ENCODE measurements at places on chromosomes 1 and 21.
A peak's percentile ranks its signal among the peaks of the same experiment; 100 is the strongest.

- no peak for DNase-seq
Observed at GRCh38 chr1:48493970-48494769, 22.2 kb upstream of the SPATA6 start.

GRCh38 chr1:221711063-221711577, 30.8 kb downstream of the DUSP10 start:
- no peak for DNase-seq

- no peak for DNase-seq
Observed at GRCh38 chr1:233042834-233043233, 92.4 kb downstream of the NTPCR start.

DNA sequence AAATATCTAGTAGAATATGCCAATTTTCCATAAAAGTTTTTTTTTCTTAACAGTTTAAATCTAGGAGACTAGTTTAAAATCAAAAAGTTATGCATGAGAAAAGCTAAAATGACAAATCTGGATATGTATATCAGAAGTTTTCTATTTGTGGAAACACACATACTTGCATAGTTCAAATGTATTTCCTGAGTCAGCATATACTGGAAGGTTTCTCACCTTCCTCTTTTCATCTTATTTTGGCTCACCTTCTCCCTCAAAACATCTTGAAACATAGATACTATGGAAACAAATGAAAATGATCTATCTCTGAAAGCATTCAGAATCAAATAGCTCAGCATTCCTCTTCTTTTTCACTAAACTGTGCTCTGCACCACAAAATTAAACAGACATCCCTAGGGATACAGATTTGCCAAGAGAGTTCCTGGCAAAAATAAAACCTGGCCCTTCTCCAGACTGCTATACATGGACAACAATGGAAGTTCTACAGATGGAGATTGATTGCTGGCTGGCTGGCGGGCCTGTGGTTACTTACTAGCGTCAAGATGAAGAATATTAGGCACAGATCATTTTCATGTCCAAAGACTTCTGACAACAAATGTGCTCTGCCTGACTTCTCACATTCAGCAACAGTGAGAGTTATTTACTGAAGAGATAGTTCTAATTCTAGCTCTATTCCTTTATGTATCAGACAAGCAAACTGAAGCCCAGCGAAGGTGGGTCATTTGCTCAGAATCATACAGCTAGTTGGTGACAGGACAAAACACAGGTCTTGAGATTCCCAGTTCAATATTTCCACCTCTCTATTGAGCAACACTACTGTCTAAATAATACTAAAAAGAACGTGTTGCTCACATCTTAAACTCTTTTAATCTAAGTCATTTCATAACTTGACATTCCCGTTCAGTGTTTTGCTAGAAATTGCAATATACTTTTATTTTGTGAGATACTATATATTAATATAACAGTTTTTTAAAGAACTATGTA, 26.6 kb downstream of the DIPK1A start:
- DNase-seq = no peak

DNA sequence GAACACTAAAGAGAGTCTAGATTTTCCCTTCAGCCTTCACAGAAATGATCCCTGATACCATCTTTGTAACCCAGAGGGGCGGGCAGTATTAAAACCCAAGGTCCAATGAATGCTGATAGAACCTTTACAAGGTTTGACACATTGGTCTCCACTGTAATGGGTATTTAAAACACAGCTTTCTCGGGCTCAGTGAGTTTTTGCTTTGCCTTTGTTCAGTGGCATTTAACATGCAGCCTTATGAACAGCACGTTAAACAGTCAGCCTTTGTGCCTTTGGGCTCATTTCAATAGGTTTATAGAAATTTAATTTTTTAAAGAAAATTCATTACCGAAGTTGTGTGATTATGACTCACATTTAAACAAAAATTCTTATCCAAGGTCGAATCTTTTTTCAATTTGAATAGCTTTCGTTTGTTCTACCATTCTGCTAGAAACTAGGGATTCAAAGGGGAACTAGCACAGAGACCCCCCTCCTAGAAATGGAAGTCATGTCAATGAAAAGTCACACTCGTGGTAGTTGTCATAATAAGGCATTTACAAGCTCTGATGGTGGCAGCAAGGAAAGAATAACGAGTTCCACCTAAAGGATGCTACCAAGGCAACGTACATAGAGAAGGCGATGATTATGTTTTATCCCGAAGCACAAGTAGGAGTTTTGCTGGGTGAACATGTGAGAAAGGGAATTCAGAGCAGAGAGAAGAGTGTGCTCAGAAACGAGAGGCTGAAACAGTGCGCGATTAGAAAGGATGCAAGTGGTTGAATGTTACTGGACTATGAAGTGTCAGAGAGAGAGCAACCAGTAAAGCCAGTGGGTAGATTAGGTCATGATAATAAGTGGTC, 66.2 kb downstream of the SGIP1 start:
- DNase-seq = no peak

DNA sequence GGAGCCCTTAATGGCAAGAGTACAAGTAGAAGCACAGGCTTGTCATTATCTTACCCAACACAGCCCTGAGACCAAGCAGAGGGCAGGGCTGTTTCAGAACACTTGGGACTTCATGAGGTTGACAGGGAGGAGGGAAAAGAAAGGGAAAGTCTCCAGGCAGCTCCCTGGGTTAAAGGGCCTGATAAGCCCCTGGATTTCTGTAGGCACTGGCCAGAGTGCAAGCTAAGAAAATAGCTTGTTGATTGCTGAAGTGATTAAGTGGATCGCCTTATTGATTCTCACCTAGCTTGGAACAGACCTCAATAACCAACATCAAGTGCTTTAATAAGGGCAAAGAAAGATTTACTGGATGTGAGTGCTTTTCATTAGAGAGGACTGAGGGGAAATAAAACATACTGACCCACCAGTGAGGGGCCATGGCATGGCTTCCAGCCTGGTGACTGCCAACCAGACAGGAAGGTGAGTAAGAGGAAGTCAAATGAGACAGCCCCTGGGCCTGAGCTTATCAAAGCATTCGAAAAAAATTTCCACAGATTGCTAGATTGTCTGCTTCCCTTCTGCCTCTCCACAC, 121.4 kb upstream of the NFIA start:
- no peak for DNase-seq

DNA sequence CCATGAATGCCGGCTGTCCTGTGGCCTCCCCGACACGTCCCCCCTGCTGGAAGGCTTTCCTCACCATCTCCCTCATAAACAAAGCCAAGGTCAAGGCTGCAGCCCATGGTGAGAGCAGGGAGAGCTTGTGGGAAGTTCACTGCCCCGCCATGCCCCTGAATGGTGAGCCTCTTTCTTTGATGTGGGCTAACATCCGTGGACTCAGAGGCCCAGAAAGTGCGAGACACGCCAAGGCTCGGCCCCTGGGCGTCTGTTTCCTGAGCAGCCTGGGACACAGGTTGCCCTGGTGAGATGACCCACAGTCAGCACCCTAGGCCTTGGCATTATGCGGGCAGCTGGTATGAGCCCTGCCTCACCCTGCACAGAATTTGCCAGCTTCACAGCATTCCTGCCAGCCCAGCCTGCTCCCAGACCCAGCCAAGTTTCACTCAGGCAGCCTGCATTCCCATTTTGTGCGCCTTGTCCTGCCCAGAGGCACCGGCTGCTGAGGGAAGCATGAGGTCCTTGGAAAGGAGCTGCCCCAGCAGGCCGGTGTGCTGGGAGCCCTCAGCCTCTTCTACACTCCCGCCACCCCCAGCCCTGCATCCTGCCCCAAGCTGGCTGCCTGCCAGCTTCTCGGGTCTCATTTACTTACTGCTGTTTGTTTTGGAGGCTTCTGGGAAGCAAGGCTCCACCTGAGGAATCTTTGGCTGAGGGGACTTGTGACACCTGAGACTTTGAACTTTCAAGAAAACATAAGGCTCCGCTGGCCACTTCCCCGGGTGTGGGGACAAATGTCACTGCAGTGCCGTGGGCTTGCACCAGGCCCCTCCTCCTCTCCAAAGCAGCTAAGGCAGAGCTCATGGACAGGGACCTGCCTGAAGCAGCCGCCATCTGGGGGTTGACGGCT, 31.9 kb downstream of the NEK2 start:
- no peak for DNase-seq

GRCh38 chr1:224874775-224875174, 54.7 kb upstream of the DNAH14 start:
- no peak for DNase-seq

DNA sequence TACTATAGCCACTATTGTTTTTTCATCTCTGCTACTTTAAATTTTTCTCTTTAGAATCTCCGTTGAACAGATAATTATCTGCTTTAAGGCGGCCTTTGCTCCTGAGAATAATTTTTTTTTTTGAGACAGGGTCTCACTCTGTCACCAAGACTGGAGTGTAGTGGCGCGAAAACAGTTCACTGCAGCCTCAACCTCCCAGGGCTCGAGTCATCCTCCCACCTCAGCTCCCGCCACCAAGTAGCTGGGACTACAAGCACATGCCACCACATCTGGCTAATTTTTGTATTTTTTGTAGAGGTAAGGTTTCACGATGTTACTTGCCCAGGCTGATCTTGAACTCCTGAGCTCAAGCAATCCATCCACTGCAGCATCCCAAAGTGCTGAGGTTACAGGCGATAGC, 28.6 kb downstream of the TRIT1 start:
- DNase-seq = peak; percentile 45

GRCh38 chr1:21564521-21565095, 55.4 kb downstream of the ALPL start:
- no peak for DNase-seq

GRCh38 chr1:188669728-188670382, 1807.8 kb downstream of the BRINP3 start:
- DNase-seq = no peak

DNA sequence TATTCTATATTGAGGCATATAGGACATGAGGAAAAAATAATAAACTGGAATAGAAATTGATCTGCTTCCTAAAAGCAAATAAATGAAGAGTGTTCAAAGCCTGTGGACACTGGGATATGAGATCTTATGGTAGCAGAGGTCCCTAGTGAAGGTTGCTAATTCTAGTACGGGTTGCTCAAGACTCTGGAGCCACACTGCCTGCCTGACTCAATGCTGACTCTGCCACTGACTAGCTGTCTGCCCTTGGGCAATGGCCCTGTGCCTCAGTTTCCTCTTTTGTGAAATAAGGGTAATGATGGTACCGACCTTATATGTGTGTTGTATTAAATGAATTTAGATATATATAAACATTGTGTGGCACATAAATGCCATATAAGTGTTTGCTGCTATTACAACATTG, 59.0 kb upstream of the C1orf53 start:
- DNase-seq = no peak

- DNase-seq = no peak
Observed at GRCh38 chr1:27299385-27300271, 22.3 kb upstream of the TMEM222 start.

GRCh38 chr1:193766329-193766728, 579.9 kb upstream of the B3GALT2 start:
- DNase-seq = no peak

DNA sequence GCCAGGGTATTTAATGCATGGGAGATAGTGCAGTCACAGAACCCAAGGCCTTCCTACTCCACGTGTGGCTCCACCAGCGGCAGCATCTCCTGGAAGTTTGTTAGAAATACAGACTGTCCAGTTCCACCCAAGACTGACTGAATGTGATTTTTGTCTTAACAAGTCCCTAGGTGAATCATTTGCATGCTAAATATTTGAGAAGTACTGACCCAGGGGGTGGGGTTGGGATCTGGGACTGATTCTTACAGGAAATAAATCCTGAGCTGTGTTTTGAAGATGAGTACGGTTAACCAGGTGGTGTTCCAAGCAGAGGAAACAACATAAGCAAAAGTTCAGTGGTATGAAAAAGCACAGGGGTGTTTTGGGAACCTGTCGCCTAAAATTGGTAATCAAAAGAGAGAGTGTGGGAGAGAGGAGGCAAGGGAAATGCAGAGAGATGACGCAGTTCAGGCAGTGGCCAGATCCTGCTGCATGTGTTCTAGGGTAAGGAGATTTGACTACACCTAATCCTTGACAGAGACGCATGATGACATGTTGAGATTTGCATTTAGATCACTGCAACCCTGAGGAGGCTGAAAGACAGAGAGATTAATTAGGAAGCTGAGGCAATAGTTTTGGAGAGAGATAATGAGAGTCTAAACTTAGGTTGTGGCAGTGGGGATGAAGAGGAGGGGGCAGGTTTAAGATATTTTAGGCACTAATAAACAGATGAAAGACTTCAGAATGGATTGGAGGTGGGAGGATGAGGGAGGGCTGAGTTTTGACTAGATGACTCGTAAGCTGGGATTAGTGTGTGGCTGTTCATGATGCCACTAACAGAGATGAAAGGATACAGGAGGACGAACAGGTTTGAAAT, 3.7 kb upstream of the ZNF326 start:
- no peak for DNase-seq

DNA sequence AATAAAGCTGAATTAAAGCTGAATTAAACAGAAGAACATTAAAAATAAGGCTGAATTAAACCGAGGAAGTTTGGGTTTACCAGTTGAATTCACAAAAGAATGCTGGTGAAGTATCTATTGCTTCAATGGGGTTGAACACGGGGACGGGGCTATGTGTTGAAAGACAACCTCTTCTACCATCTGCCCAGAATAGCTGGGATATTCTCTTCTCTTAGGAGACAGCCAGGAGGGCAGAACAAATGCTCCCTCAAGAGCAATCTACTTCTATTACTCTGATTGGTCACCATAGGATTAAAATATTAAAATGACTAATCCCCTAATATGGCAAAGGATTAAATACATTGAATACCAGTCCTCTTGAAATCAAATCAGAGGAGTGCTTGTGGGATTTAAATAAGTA, 68.4 kb downstream of the LPGAT1 start:
- no peak for DNase-seq

DNA sequence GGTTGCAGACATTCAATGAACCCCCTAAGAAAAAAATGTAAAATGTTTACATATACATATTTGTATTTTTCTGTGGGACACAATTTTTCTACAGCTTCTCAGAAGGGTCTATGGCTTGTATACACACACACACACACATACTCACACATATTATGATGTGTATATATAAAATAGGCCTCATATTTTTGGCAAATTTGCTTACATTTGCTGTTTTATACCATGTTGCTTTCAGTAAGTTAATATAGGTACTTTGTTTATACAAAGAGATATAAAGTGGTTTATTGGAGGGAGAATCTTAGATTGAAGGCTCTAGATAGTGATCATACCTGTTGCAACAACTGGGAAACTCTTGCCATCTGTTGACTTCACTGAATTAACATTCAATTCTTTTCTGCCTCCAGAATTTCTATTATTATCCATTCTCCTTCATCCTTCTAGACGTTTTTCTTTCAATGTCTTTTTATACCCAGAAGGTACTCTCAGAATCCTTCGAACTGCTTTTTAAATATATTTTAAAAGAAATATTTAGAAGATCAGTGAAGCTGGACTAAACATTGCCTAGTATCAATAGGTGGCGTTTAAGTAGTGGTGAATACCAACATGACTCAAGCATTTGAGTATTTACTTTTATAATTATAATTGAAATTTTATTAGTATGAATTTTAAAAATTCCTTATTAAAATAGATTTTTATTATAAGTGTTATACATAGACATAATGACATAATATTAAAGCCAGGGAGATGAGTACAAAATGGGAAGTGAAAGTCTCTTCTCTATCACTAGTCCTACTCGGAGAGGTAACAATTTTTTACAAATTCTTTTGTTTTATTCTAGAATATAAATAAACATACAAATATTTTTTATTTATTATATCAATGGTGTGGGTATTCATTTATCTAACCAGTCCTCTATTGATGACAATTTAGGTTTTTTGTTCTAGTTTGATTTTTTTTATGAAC, 10.2 kb downstream of the CD55 start:
- DNase-seq = no peak
